ENCODE measurements at places on chromosomes 13 and 19.

DNA sequence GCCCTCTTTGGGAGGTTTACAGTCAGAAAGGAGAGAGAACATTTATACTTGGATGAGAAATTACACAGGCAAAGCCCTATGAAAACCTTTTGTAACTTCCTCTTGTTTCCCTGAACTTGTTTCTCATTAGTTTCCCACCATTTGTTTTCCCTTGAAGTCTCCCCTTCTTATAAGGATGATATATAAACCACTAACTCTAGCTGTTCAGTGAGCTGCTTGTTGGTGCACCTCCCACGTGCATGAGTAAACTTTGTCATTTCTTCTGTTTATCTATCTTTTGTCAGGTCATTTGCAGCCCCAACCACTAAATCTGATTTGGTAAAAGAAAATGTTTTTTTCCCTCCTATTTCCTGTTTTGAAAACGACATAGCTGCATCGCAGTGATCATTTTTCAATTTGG lies 919.9 kb downstream of the SLITRK1 start:
- DNase-seq: no peak

- DNase-seq: peak; percentile 29
Measured at GRCh38 chr19:47111006-47111621, 2.5 kb downstream of the ZC3H4 start.

- DNase-seq: no peak
Measured at GRCh38 chr13:73902296-73902695, 231.9 kb downstream of the KLF12 start.

DNA sequence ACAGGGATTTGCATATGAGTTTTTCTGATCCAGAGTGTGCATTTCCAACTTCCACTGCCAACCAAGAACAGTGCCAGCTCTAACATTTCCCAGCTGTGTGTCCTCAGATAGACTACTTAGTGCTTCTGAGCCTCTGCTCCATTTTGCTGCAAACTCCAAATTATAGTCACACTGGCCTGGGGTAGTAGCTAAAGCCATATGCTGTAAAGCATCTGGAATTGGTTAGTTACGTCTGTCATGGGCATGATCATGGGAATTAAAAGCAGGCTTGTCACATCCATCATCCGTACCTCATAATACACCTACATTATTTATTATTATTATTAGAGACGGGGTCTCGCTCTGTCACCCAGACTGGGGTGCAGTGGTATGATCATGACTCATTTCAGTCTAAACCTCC lies 7.1 kb downstream of the ELAVL3 start:
- DNase-seq: no peak

- no peak for DNase-seq
Measured at GRCh38 chr13:84430015-84430414, 547.7 kb upstream of the SLITRK1 start.

DNA sequence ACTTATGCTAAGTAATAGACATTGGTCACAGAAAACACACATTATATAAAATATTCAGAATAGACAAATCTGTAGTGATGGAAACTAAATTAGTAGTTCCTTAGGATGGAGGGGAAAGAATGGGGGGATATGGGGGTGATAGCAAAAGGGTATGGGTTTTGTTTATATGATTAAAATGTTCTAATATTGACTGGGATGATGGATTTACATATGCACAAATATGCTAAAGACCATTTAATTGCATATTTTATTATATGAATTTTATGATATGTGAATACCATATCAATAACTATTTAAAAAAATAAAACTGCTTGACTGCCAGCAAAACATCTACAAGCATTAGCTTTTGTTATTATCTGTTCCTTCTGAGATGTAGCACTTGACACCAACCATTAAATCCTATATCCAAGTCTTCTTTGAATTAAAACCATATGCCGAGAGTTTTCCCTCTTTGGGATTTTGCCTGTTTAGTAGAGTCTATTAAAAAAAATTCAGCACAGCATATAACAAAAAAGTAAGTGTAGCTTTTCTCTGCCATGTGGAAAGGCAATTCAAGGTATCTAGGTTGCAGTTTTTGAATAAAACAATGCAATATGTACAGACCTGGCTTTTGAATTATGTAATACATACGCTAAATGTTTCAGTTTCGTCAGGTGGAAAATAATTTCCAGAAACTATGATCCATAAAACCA lies 2584.1 kb upstream of the PCDH20 start:
- DNase-seq: no peak

- DNase-seq: no peak
Measured at GRCh38 chr19:47390533-47391488, 28.5 kb downstream of the MEIS3 start.

- DNase-seq: no peak
Measured at GRCh38 chr19:42297039-42297438, 4.9 kb upstream of the PRR19 start.

DNA sequence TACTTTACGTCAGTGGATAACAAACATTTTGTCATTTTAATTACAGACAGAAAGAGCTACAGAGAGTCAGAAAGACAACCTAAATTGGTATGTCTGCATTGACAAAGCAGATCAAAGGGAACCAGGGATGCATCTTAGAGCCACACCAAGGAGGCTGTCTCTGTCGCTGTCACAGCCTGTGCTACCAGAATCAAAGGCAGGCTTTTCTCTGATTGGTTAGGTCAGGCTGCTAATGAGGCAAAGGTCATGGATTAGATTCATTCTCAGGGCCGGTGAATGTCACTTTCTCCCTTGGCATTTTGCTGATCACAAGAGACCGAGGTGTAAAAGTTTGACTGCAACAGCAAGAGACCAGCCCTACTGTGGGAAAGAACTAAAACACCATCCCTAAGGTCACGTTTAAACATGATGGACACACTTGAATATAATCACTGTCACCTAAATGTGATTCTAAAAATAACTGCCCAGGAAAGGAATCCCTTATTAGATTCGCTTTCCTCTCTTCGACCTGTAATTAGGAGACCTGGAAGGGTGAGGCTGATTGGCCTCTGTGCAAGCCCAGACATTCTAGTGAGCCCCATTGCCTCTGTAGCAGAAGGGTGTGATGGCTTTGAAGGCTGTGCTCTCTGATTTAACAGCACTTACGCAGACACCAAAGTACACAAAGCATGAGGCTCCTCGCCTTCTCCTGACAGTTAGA lies 314.4 kb upstream of the NBEA start:
- DNase-seq: no peak

DNA sequence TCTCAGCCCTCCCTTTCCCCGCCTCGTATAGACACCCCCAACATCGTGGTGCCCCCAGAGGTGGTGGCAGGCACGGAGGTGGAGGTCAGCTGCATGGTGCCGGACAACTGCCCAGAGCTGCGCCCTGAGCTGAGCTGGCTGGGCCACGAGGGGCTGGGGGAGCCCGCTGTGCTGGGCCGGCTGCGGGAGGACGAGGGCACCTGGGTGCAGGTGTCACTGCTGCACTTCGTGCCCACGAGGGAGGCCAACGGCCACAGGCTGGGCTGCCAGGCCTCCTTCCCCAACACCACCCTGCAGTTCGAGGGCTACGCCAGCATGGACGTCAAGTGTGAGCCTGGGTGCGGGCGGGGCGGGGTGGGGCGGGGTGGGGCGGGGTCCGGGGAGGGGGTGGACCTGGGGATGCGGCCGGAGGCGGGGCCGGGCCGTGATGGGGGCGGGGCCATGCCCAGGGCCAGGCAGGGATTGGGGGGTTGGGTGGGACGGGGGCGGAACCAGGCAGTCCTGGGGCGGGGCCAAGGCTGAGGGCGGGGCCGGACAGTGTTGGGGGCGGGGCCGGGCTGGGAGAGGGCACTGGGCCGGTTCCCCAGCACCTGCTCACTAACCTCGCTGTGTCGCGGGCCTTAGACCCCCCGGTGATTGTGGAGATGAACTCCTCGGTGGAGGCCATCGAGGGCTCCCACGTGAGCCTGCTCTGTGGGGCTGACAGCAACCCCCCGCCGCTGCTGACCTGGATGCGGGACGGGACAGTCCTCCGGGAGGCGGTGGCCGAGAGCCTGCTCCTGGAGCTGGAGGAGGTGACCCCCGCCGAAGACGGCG lies 7.8 kb downstream of the MAG start:
- no peak for DNase-seq

DNA sequence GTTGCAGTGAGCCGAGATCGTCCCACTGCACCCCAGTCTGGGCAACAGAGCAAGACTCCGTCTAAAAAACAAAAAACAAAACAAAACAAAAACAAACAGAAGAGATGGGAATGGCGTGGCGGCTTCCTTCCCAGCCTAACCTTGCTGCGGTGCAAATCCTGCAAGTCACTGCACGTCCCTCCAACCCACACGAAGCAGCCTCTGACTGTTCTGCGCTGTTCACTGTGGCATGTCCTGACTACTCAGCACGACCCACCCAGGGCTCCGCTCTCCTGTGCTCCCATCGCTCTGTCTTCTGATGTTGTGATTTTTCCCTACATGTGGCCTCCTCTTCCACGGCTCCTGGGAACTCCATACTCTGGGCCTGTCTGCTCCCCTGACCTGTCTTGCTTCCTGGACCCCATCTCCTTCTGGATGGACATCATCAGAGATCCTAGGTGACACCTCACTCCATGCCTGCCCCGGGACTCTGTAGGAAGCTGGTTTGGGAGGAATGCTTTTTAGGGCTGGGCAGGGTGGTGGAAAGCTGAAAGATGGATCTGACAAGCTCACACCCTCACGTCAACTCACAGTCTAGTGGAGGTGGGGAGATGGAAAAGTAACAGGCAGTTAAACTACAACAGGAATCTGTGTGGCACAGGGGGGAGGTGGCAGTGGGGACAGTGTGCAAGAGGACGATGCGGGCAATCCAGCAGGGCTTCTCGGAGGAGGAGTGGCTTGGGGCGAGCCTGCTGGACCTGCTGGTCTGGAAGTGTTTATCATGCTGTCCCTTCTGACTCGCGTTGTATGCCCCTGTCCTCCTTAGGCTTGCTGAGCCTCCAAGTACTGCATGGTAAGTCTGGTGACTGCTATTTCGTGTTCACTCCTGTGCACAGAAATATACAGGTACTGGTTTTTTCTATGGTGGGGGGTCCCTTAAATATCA lies 18.8 kb downstream of the ZSCAN5A start:
- DNase-seq: no peak

DNA sequence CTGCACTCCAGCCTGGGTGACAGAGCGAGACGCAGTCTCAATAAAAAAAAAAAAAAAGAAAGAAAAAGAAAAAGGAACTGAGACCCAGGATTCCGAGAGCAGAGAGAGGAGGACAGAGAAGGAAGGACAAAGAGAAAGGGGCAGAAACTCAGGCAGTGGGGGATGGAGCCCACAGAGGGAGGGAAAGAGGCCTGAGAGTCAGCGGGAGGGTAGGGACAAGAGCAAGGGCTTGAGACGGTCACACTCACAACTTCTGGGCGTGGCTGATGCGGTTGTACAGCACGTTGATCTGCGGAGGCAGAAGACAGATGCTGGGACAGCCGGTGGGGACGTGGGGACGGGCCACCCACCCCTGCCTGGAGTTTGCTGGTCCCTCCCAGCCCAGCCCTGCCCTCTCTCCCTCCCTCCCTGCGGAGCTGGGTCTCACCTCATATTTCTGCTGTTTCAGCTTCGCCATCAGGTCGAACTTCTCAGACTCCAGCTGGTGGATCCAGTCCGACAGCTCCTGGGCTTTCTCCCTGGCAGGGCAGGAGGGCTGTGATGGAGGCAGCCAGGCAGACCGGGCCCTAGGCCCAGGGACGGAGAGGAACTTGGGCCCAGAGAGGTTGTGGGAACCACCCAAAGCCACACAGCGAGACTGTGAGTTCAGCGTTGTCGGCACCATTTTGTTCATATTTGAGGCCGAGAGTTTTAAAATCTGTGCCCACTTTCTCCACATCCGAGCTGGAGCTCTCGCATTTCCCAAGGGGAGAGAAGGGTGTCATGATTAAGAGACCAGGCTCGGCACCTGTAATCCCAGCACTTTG lies 15.2 kb downstream of the TNNT1 start:
- DNase-seq: no peak

DNA sequence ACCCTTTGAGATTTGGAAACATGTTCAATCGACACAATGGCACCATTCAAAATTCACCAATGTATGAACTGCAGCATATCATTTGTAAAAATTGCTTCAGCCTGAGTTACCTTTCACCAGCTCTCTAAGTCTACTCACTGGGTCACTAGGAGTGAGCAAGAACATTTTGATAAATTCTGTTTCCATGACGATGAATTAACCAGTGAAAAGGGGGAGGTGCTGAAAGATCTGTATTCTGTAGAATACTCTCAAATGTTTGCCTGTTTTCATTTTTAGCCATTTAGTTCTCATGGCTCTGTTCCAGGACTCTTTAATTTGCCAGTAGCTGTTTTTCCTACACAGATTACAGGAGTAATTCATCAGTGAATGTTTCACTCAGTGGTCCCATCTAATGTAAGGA lies 883.4 kb downstream of the DIAPH3 start:
- no peak for DNase-seq

DNA sequence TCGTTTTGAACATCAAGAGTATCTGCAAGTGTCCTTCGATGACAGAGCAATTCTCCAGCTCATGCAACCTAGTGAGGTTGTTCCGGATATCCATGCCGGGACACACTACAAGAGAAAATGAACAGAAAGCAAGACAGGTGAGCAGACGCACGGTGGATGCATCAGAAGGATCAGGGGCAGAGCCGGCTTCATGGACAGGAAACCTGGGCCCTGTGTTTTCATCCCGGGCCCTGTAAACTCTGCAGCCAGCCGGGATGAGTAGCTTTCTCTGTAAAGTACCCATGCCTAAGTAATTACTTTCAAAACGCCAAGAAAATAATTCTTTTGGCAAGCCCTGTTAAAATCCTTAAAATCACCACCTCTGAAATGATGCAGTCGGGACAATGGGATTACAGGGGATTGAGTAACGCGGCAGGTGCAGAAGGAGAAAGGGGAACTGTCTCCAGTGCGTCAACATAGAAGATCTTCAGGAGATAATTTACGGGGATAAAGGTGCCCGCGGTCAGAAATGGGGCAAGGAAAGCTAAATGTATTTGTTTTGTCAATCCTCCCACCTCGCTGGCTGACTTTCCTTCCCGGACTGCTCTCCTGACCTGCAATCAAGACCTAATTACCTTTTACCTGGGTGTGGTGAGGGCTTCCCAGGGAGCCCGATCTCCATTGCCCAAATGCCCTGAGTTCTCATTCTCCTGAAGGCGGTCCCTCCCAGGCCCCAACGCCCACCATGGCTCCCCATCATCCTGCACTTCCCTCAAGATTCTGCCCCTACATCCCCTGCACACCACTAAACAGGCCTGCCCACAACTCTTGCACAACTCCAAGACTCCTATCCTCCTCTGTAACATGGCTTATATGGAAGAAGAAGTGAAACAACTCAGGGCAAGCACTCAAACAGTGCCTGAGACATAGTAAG lies 26.2 kb downstream of the INSR start:
- DNase-seq: no peak

- DNase-seq: peak; percentile 75
Measured at GRCh38 chr19:23914402-23915286, at the start of gene ZNF726. ZNF726 (plus strand) TSS chr19:23914886; CDS start chr19:23914995, 109 bp downstream.

GRCh38 chr13:79528759-79529191 lies 47.8 kb downstream of the NDFIP2 start:
- no peak for DNase-seq

GRCh38 chr13:101996954-101997353 lies 404.9 kb downstream of the FGF14 start:
- no peak for DNase-seq

- no peak for DNase-seq
Measured at GRCh38 chr19:17751912-17752273, 616 bp downstream of the FCHO1 start.

DNA sequence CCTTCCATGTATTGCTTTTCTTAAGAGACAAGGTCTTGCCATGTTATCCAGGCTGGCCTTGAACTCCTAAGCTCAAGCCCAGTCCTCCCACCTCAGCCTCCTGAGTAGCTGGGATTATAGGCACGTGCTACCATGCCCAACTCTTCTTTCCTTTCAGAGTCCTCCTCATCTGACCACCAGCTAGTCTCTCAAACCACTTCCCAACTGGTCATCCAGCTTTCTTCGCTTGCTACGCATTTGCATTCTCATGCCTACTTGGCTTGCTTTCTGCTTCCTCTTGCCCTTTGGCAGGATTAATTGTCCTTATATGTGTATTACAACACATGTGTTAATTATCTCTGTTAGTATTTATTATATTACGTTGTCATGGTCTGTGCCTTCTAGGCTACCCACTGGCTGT lies 6.3 kb downstream of the GPR18 start:
- no peak for DNase-seq

All from activated T-cell treated with anti-CD3 and anti-CD28 coated beads for 4 hours (primary cell).